ENCODE measurements at places on chromosomes 16 and 17.
A peak's percentile ranks its signal among the peaks of the same experiment; 100 is the strongest.

GRCh38 chr17:2380226-2380922 lies 20.5 kb downstream of the MNT start:
- no peak for DNase-seq

DNA sequence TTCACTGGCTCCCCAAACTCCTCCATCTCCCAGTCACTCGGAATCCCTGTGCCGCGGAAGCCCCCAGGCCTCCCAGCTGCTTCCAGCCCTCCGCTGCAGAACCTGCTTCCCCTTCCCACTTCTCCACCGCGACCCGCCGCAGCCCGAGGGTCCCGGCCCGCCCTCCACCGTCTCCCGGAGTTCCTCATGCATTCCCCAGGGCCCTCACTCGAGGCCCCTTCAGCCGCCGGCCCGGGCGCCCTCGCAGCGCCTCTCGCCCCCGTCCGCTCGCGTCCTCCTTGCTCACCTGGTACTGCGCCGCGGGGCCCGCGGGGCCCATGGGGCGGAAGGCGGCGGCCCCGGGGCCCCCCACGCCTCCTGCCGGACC lies 329 bp downstream of the SMARCD2 start:
- DNase-seq = no peak

- no peak for DNase-seq
Observed at GRCh38 chr16:54342966-54343365, 56.4 kb upstream of the IRX3 start.

GRCh38 chr17:74968361-74968780 lies 4.2 kb downstream of the HID1 start:
- DNase-seq = peak; percentile 48

GRCh38 chr17:34499576-34499975 lies 79.8 kb upstream of the TMEM132E start:
- DNase-seq = no peak

DNA sequence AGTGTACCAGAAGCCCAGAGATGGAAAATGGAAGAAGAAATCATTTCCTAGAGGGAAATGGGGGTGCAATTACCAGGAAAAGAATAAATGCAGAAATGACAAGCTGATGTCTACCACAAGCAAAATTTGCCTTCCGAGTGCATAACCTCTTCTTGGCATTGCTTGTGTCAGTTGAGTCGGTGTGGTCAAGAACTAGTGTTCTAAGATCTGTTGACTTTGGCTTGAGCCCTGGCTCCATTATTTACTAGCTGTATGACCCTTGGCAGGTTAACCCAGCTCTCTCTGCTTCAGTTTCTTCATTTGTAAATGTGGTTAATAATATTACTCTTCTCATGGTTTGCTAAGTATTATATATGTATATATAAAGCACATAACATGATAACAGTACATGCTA lies 273.0 kb upstream of the IRX5 start:
- DNase-seq = no peak

DNA sequence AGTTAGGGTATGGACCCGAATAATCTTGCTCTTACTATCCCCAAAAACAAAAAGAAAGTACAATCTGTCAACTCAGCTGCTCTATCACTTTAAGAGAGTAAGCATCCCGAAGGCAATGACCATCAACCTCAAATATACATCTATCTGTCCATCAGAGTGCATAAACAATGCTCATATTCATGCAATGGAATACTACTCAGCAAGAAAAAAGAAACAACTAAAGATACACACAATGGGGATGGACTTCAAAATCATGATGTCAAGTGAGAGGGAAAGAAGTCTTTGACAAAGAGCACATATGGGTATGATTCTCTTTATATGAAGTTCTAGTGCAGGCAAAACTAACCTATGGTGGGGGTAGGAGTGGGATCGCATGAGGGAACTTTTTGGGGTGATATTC lies 9.5 kb downstream of the MYO18A start:
- DNase-seq = no peak

DNA sequence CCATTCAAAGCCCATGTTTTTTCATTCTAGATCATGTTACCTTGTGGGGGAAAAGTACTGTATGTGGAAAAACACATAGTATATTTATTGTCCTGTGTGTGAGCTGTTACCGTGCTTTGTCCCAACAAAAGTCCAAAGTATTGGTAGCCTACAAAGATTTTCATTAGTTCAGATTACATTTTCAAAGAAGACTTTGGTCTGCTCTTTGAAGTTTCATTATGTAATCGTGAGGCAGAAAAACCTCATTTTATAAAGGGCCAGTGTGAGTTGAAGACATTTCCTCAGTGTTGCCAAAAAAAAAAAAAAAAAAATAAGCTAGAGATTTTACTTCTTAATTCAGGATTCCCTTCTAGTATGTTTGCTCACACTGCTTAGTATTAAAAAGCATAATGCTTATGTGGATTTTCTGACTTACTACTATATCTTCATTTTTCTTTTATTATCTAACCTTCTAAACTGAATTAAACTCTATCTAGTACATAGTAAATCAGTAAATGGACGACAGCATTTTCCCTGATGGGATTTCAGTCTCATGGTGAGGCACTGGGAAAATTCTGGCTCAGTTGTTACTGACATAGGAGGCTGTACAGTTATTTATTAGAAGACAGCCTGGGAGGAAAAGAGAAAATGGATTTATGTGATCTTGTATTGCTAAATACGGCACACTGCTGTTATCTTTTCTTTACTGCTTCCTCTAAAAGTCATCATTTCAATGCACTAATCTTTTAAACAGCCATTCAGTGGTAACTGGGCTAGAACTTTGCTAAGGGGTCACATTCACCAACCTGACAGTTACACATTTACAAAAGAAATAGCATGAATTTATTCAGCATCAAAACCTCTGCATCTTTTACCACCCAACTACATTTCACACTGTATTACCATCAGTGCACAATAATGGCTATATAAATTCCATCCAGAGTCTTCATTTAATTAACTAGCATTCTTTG lies 100.6 kb downstream of the STXBP4 start:
- no peak for DNase-seq

DNA sequence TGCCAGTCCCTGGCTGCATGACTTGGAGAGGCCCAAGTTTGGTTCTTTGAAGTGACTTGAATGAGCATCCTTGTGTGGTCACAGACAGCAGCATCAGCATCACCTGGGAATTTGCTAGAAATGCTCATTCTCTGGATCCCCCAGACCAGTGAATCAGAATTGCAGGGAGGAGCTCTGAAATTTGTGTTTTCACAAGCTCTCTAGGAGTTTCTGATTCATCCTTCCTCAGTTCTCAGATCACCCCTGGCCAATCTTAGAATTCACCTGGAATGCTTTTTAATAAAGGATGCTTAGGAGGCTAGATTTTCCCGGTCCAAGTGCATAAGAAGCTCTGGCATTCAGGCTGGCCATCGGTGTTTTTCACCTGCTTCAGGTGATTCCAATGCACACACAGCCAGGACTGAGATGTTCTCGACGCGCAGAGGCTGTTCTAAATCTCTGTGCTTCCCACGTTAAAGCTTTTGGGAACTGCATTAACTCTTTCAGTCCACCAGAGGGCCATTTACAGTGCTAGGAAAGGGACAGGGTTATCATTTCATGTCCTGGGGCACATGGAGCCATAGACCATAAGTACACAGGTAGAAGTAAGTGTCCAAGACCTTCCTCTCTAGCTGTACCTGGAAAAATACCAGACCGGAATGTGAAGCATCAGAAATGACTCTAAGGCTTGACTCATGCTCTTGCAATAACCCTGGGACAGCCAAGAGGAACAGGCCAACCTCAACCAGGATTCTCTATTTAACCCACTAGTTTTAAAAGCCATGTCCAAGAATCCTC lies 85.7 kb upstream of the XYLT1 start:
- DNase-seq = no peak

DNA sequence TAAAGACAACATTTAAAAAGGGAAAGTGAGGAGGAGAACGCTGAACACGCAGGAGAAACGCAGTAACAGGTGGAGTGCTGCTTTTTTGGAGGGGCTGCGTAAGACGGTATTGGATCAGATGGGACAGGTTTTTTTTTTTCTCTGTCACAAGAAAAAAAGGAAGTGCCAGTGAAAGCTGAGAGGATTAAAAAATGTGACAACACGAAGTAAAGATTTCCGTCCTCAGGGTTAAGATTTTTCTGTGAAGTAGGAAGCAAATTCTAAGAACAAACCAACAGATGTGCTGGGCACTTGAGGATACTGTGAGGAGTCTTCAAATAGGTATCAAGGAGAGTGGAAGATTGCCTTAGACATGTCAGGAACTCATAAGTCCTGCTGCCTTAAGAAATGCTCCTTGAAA lies 5.8 kb upstream of the ABCA9 start:
- no peak for DNase-seq

DNA sequence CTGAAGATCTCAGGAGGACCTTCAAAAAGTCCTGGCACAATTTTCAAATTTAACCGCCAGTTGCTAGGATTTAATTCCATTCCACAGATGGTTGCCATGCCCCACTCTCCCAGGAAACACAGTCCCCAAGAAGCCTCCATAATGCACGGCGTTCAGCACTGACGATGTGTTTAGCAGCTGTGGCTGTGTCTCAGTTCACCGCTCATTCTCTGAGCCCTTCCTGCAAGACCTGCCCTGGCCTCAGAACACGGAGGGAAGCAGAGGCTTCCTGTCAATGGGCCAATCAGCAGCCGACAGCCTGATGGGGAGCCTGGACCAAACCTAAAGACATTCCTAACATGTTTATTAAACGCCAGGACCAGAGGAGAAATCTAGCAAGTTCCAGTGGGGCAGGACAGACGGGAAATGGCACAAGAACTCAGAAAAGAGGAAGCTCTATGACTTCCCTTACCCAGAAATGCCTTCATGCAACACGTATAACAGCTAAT lies 4.9 kb downstream of the MYLK3 start:
- no peak for DNase-seq

GRCh38 chr16:57379579-57379978 lies 7.3 kb downstream of the CX3CL1 start:
- no peak for DNase-seq

DNA sequence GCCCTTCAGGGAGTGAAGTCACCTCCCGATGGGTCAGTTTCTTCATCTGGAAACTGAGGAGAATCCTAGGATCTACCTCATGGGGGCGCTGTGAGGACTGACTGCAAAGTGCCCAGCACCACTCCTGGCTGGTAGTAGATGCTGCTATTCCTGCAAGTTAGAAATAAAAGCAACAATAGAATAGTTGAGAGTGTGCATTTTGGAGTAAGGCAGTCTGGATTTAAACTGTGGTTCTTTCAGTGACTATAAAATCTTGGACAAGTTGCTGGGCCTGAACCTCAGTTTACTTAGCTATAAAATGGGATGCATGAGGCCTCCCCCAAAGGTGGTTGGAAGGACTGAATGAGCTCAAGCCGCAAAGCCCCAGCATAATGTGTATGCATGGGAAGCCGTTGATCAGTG lies 70.6 kb downstream of the CYB5B start:
- no peak for DNase-seq

DNA sequence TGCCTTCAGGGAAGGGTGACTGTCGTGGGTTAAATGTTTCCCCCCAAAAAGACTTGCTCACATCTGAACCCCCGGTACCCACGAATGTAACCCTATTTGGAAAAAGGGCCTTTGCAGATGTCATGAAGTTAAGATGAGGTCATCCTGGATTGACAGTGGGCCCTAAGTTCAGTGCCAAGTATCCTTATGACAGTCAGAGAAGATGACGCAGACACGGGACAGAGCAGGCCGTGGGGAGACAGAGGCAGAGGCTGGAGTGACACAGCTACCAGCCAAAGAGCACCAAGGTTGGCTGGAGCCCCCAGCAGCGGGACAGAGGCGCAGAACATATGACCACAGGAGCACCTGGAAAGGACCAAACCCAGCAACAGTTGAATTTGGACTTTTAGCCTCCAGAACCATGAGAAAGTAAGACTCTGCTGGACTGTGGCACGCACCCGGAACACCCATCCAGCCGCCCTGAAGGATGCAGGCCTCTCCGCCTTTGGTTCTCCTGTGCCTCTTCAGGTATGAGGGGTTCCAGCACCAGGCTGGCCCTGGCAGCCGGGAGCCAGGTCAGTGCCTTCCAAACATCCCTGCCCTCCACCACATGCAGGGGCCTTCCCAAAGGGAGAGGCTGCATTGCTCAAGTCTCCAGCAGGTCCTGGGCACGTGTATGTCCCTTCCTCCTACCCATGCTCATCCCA lies 104.0 kb downstream of the FOXL1 start:
- DNase-seq = no peak

GRCh38 chr16:3536851-3537250 lies 36.0 kb downstream of the CLUAP1 start:
- no peak for DNase-seq

DNA sequence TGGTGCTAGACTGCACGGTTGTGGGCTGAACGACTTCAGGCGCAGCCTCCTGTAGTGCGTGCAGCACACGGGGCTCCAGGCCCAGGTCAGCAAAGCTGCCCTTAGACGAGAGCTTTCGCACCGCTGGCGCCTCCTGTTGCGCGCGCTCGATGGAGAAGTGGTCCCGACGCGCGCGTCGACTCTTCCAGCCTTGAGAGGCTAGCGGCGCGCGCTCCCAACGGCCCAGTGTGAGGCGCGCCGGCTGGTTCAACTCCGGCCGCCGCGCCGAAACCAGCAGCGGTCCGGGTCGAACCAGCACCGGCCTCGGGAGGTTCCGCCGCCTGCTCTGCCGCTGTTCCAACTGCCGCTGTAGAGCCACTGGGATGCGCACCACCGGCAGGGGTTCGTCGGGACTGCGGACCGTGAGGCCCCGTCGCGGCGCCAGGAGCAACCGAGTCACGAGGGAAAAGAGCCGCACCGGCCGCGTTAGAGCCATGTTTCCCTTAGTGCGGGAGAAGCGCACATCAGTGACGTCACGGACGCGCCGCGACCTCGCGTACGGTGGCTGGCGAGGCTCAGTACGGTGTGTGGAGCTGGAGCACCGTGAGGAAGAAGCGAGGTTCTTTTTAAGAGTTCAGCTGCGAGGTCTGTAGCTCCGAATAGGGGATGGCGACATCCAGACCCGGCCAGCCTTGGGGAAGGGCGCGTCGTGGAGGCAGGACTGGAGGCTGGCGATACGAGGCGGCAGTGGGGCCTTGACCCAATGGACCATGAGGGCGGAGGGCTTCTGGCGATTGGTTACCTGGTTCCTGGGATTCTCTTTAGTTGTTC lies at the start of the genes DDX28 and DUS2:
TSS of gene DDX28 (minus strand) at position 505 of the 810 bp plus-strand sequence. CDS start at position 475, 30 bp downstream.
TSS of gene DUS2 (plus strand) at position 557 of the 810 bp plus-strand sequence. CDS start 14,740 bp downstream, outside the sequence.
- peak; percentile 85 for DNase-seq

DNA sequence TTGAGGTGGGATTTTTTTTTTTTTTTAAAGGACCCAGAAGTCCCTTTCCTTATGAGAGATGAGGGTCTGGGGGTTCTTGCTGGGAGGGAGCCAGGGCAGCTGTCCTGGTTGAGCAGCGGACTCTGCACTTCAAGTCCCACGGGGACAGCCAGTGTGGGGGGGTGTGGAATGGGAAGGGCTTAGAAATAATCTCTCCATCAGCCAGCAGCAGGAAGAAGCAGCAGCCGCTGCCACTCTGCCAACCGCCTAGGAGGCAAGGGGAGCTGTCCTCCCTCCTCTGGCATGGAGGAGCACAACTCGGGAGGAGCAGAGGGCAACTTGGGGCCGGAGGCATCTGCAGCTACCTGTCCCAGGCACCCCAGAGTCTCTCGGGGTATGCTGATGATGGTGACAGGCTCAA lies at the start of gene KCNG4:
TSS of gene KCNG4 (minus strand) at position 104 of the 400 bp plus-strand sequence. CDS start 2,527 bp downstream, outside the sequence.
- DNase-seq = no peak
